ENCODE measurements at places on chromosomes 11 and 22.

GRCh38 chr11:108713076-108713790 is 48.4 kb downstream of the DDX10 start:
- no peak for DNase-seq

GRCh38 chr11:86443415-86443814 is 68.7 kb downstream of the CCDC81 start:
- DNase-seq: no peak

DNA sequence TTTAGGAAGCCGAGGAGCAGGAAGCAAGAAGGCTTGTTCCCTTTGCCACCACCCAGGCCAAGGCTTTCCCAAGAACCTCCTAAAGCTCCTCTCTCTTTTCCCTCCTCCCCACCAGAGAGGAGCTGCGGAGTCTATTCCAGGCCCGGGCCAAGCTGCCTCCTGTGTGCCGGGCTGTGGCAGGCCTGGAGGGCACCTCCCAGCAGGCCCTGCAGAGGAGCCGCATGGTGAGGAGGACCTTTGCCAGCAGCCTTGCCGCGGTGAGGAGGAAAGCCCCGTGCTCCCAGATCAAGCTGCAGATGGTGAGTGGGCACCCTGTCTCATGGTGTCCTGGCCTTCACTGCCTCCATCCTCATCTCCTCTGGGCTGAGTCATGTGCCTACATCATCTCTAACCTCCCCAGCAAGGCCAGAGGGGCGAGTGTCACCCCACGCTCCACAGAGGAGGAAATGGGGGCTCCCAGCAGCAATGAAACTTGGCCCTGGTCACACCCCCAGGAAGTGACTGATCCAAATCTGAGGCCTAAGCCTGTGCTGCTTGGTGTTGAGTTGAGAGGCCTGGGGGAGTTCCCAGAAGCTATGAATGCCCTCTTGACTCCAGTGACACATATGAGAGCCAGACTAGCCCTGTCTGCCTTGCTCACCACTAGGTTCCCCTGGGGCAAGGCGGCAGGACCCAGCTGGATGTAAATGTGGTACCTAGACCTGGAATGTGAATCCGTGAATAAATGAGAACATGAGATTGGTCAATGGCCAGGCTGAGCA is 104.2 kb downstream of the MYO18B start:
- DNase-seq: no peak

GRCh38 chr11:41613326-41613725 is 153.9 kb upstream of the LRRC4C start:
- no peak for DNase-seq

DNA sequence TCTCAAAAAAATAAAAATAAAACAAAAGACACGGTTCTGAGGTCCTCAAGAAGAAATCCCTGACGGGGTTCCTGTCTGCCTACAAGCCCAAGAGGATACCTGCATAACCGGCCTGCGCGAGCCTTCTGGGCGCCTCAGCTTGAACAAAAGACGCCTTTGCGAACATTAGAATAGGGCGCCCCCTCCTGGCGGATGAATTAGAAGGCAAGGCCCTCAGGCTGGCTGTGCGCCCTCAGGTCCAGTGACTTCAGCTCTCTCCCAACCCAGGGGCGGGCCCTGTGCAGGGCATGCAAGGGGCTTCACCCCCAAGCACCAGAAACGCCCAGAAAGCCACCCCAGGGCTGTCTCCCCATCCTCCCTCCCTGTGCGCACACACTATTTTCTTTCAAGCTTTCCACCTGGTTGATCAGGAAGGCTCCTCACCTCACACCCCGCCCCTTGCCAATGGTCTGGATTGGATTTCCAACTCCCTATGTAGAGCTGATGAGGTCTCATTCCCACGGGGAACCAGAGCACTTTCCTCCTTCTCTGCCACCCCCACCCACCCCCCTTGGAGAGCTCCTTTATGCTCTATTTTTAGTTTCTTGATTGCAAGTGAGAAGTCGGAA is 273.3 kb downstream of the BUD13 start:
- peak; percentile 85 for DNase-seq

DNA sequence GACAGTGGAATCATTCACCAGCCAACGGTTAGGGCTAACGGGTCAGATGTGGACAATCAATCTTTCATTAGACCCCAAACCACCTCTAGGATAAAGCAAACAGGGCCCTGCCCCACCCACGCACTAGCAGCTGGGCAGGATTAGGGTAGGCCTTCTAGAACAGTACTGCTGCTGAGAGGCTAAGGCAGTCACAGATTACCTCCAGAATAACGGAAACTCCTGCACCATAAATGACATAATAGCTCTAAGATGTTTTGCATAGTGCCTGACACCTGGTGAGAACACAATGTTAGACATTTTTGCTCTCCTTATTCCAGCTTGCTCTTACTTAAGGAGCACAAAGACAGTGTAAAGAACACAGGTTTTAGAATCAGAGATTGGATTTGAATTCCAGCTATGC is 1.8 kb downstream of the SYTL2 start:
- no peak for DNase-seq

DNA sequence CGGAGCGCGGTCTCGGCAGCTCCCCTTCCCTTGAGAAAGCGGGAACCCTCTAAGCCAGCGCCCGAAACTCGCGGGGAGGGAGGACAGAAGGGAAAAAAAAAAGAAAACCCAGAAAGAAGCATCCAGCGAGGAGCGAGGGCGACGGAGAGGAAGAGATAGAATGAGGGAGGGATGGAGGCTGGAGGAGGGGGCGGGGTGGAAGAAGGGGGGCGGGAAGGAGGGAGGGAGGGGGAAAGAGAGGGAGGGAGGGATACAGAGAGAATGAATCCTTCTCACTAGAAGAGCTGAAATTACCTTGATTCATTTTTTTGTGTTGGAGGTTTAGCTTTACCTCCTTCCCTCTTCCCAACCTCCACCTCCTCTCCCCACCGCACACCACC is 19.3 kb upstream of the BDNF start:
- no peak for DNase-seq

GRCh38 chr11:26578998-26579661 is 7.1 kb upstream of the MUC15 start:
- DNase-seq: no peak

GRCh38 chr22:46391486-46392136 is 56.1 kb downstream of the TRMU start:
- no peak for DNase-seq

- DNase-seq: no peak
Observed at GRCh38 chr11:96736601-96737000, 346.8 kb downstream of the JRKL start.

DNA sequence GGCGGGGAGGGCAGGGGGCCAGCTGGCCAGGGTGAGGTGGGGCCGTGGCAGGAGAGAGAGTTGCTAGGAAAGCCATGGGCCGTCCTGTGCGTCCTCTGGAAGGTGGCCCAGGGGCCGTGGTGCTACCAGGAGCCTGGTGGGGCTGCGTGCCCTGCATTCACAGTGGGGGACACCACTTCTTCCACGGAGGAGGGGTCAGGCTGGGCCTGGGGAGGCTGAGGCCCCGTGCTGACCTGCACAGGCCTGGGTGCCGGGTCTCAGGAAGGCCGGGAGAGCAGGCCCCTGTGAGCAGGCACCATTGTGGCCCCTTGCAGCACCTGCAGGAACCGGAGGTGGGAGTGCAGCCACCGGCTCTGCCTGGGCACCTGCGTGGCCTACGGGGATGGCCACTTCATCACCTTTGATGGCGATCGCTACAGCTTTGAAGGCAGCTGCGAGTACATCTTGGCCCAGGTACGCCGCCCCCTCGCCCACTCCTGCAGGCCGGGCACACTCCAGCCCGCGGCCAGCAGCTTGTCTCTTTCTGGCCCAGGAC is 12.0 kb downstream of the MUC5B start:
- no peak for DNase-seq

- peak; percentile 3 for DNase-seq
Observed at GRCh38 chr11:15412054-15412453, 297.3 kb downstream of the INSC start.

GRCh38 chr22:38471237-38471636 is 3.3 kb downstream of the KDELR3 start:
- no peak for DNase-seq

DNA sequence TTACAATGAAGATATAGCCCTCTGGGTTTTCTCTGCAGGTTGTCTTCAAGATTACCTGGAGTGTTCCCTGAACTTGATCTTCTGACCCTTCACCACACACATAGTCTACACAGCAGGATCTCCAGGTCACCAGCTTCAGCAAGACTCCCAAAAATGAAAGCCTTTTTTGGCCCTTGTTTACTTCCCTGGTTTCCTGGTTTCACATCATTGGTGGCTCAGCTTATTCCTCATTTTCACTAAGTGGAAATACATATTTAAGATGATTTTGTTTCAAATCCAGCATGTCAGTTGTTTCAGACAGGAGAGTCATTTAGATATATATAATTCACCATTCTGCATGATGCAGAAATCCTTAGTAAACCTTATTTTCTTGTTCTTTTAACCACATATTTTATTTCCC is 41.6 kb upstream of the MPEG1 start:
- no peak for DNase-seq

- DNase-seq: peak; percentile 62
Observed at GRCh38 chr11:46352063-46352841, 5.0 kb downstream of the DGKZ start.

DNA sequence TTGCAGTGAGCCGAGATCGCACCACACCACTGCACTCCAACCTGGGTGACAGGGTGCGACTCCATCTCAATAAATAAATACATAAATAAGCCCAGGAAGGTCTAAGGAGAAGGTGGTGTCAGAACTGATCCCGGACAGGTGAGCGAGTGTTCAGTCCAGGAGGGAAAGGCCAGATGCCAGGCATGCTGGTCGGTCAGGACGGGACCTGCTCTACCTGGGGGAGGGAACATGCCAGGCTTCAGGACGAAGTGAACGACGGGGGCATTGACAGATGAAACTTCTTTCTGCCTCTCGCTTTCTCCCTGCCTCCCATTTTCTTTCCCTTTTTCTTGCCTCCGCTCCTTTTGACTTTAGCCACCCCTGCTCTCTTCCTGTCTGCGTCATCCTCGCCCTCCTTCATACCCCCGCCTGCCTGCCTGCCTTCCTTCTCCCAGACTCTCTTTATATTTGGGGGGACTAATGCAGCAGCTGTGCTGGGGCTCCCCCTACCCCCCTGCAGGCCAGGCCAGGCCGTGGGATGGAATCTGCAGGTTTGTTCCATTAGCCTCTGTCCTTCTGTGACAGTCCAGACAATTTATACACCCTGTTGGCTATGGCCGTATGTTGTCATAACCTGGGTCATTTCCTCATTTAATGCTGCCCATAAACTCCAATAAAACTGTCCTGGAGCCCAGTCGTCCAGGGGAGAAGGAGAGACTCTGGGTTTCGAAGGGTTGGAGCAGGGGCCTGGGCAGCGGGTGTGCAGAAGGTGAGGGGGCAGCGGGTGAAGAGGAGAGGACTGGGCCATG is 209.2 kb upstream of the TBCEL start:
- DNase-seq: no peak

DNA sequence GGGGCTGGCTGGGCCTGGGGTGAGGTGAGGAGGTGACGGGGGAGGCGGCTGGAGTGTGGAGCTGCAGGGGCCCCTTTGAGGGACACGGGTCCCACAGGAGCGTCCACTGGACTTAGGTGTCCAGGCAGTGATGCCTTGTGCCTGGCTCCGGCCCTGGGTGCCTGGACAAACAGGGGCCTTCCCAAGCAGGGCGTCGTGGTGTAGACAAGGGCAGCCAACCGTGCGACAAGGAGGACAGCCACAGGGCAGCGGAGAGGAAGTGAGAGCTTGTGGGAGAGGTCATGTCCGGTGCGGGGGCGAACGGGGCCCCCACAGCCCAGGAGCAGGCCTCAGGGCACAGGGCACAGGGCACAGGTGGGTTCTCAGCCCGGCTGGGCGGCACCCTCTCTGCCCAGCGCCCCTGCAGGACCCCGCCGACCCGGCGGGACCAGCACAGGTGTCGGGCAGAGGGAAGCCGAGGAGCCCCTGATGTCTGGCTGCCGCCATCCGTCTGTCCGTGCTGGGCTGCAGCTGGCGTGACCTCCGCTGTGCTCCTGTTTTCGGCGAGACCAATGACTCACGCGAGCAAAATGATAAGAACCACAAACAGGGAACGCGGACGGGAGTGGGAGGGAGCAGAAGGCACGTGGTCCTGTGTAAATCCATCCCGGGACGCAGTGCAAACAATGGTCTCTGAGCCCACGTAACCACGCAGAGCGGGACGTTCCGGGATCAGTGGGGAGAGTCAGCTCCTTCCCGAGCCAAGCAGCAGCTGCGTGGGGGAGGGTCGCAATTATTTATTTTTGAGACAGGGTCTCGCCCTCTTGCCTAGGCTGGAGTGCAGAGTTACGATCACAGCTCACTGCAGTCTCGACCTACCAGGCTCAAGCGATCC is 49.1 kb upstream of the A4GALT start:
- DNase-seq: no peak

GRCh38 chr11:41284354-41284753 is 175.1 kb downstream of the LRRC4C start:
- no peak for DNase-seq

DNA sequence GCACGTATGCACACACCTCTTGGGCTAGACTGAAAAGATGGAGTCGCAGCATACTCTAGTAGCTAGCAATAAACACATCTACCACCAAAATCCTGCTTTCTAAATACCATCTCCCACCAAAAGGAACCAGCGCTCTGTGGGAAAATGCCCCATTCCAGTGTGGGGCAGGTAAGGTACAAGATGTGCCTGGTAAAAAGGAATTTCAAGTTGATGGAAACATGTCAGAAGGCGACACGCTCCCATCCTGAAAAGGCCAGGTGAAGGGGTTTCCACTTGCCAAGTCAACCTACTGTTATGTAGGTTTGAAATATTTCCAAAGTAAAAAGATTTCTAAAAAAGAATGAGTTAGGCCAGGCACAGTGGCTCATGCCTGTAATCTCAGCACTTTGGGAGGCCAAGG is 8.8 kb downstream of the DGCR2 start:
- no peak for DNase-seq

DNA sequence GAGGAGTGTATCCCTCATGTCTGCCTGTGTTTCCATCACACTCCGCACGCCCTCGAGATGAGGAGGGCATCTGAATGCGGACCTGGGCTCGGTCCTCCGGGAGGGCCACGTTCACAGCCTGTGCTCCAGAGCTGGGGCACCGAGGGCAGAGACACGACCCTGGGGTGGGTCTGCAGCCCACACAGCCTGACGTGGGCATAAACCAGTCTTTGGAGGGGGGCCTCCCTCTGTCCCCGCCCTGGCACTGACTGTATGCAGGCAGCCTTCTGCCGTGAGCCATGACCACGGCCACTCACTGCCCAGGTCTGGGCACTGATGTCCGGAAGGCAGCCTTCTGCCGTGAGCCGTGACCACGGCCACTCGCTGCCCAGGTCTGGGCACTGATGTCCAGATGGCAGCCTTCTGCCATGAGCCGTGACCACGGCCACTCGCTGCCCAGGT is 1425.1 kb downstream of the BRD1 start:
- no peak for DNase-seq

DNA sequence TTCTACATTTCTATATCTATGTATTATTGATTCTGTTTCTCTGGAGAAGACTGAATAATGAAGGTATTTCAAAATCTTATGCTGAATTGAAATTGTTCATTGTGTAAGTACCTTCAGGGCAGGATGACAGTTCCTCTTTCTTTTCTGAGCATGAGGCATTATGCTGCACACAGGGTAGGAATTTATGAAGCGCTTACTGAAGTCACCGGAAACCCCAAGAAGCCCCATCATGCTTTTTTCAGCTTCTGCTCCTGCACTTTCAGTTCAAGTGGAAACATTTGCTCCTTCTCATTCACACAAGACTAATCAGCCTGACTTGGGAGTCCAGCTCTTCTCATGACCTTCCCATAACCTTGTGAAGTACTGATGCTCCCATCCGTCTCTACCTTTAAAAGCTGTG is 314.7 kb upstream of the SORL1-AS1 start:
- no peak for DNase-seq

GRCh38 chr11:95277868-95278267 is 46.9 kb upstream of the SESN3 start:
- no peak for DNase-seq

GRCh38 chr11:86101941-86102407 is 33.1 kb upstream of the PICALM start:
- DNase-seq: no peak

- no peak for DNase-seq
Observed at GRCh38 chr22:41695211-41695610, 4.1 kb upstream of the MEI1 start.

Measured in SHP77 (cell line).